Fibroblast of gingiva (primary cell): ENCODE measurements at places on chromosomes 4 and X.

DNA sequence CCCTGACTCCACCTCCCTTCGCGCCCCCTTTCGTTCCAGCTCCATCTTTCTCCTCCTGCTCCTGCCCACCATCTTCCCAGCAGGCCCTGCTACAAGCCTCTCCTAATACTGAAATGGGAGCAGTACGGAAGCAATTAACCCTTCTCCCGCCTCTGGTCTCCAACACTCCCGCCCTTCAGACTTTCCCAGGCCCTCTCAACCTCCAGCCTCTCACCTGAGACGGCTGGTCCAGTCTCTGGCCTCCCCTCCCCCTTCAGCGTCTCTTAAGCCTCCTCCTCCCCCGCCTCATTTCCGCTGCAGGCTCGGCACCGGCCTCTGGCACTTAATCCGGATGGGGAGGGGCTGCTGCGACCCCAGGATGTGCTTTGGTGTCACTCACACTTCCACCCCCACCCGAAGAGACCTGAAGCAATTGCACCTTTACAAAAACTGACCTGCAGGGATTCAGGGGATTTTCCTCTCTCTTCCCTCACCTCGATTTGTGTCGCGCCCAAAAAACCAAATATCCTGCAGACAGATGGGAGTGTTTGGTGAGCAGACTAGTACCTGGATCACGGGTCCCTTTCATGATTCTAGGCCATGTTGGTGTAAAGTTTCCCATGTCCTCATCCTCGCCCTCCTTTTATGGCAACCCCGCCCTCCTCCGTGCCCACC, 657 bp downstream of the TCEAL8 start:
- peak; percentile 20 for DNase-seq

DNA sequence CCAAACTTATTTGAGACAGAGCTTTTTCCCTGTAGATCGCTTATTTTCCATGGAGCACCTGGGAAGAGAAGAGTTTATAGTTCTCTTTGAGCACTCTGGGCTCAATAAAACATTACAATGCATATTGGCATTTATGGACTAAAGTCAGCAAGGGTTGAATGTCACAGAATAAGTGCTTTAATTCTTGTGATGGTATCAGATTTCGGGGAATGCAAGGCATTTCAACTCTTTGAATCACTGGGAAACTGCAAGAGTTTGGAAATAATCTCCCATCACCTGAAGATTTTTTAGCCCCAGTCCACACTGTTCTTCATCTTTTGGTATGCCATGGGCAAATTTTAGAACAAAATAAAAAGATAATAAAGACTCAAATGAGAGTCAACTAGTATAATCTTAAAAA, 111.5 kb upstream of the WDFY3 start:
- DNase-seq = no peak

DNA sequence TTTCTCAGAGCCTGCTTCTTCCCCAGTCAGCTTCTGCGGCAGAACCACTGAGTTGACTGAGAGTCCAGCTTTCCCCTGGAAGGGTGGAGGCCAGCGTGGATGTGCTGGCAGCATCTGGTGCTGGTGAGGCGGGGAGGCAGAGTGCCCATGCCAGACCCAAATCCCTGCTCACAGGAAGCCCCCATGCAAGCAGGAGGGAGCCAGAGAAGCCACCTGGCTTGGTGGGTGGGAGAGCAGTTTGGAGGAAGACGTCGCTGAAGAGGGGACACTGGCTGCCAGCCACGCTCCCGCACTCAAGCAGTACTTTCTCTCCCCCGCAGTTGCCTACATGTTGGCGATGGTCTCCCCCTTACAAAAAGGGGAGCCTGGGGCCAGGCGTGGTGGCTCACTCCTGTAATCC, 6.0 kb downstream of the PDZD4 start:
- DNase-seq = no peak

- DNase-seq = no peak
Measured at GRCh38 chrX:18227458-18227857, 6.8 kb upstream of the BEND2 start.
